ENCODE measurements at places on chromosomes 4 and X.

DNA sequence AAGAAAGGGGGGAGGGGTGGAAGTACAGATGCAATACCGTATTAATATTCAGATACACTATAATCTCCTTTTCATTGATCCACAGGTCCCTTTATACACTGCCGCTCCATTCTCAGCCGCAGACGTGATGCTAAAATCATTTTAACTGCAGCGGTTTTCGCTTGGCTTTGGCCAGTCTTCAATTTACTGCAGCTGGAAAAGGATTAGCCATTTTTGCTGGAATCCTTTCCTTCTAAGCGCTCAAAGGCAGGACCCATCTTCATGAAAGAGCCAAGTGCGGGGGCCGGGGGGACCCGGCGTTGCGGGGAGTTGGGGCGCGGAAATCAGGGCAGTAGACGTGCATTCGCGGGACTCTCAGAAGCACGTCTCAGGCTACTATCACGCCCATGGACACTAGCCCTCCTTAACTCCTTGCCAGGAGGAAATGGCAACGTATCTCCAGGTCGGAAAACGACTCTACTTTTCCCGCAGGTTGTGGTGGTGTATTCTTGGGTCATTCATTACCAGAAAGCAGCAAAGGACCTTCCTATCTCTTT, 1.7 kb upstream of the PCDH10 start:
- DNase-seq: no peak

GRCh38 chrX:15465347-15465746, 27.8 kb downstream of the PIR start:
- no peak for DNase-seq

GRCh38 chr4:53706422-53707032, 115.2 kb upstream of the LNX1 start:
- no peak for DNase-seq

GRCh38 chr4:159289682-159290081, 186.8 kb downstream of the RAPGEF2 start:
- DNase-seq: no peak

- no peak for DNase-seq
These were observed 32.6 kb upstream of the PPP2R2C start for GRCh38 chr4:6504900-6505496.

Data from stimulated activated CD4-positive, alpha-beta T cell treated with anti-CD3 and anti-CD28 coated beads, Interleukin-12 subunit alpha, Interleukin-12 subunit beta, amount 100 ng/mL, for 48 hours (primary cell).